ENCODE measurements at places on chromosomes 12 and 14.

DNA sequence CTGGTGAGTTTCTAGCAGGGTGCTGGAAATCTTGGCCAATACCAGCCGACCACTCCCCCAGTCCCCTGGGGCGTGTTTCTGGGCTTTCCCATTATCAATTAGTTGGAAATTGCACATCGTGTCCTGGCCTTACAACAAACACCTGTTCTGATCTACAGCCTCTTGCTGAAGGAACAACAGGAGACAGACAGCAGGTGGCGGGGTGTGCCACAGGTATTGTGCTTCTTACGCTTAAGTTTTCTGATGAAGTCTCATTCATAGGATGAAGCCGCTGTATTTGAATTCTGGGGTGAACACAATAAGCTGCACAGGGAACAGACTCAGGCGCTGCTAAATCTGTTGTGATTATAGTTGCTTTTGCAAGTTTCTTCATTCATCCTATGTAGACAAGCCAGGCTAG lies 703 bp downstream of the HIGD1C start:
- H3K4me3 ChIP-seq = no peak overlapping the region
- no peaks in the 10 kb centered on the region for H3K27me3 ChIP-seq
- H3K27ac ChIP-seq = no peak overlapping the region
- no peak for DNase-seq

DNA sequence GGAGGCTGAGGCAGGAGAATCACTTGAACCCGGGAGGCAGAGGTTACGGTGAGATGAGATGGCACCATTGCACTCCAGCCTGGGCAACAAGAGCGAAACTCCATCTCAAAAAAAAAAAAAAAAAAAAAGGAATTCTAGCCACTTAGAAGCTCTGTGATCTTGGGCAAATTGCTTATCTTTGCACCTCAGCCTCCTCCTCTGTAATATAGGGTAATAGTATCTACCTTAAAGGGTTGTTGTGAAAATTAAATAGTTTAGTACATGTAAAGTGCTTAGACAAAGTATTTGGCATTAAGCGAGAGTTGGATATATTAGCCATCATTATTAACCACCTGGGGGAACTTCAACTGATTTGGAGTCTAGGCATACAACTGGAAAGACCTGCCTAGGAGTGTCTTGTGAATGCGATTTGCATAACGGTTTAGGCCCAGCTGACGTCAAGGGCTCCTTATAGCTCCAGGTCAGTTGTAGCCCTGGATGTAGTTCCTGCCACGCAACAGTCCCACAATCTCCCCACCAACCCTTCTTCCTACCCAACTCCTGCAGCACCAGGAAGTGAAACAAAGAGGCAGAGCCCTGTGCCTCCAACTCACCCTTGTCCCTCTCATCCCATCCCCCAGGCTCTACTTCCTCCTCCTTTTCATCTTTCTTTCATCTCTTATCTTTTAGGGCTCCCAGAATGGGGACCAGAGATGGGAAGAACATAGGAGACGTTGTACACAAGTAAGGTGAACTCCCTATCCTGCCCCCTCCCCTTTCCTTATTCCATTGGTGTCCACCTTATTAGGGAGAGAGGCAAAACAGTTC lies 2.1 kb upstream of the IL23A start:
- H3K4me3 ChIP-seq = no peak overlapping the region
- H3K36me3 ChIP-seq = no peaks in the 10 kb centered on the region
- H3K27me3 ChIP-seq = no peaks in the 10 kb centered on the region

GRCh38 chr14:85239791-85240190 lies 290.2 kb upstream of the FLRT2 start:
- no peaks in the 10 kb centered on the region for H3K36me3 ChIP-seq
- no peaks in the 10 kb centered on the region for H3K27me3 ChIP-seq
- no peak overlapping the region for H3K27ac ChIP-seq
- DNase-seq = no peak
- no peak overlapping the region for H3K4me3 ChIP-seq

DNA sequence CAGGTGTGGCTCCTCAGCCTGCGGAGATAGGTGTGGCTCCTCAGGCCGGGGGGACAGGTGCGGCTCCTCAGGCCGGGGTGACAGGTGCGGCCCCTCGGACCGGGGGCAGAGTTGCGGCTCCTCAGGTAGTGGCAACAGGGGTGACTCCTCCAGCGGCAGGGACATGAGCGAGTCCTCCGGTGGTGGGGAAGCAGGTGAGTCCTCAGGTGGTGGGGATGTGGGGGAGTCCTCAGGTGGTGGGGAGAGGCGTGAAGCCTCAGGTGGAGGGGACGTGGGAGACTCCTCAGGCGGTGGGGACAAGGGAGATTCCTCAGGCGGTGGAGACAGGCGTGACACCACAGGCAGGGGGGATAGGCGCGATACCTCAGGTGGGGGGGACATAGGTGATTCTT lies 9.2 kb downstream of the KMT2D start:
- H3K4me1 ChIP-seq = no peaks in the 10 kb centered on the region
- H3K27ac ChIP-seq = no peak overlapping the region
- no peak overlapping the region for H3K4me3 ChIP-seq
- H3K36me3 ChIP-seq = peaks cover 72% of the 10 kb centered on the region
- no peaks in the 10 kb centered on the region for H3K27me3 ChIP-seq
- DNase-seq = no peak

DNA sequence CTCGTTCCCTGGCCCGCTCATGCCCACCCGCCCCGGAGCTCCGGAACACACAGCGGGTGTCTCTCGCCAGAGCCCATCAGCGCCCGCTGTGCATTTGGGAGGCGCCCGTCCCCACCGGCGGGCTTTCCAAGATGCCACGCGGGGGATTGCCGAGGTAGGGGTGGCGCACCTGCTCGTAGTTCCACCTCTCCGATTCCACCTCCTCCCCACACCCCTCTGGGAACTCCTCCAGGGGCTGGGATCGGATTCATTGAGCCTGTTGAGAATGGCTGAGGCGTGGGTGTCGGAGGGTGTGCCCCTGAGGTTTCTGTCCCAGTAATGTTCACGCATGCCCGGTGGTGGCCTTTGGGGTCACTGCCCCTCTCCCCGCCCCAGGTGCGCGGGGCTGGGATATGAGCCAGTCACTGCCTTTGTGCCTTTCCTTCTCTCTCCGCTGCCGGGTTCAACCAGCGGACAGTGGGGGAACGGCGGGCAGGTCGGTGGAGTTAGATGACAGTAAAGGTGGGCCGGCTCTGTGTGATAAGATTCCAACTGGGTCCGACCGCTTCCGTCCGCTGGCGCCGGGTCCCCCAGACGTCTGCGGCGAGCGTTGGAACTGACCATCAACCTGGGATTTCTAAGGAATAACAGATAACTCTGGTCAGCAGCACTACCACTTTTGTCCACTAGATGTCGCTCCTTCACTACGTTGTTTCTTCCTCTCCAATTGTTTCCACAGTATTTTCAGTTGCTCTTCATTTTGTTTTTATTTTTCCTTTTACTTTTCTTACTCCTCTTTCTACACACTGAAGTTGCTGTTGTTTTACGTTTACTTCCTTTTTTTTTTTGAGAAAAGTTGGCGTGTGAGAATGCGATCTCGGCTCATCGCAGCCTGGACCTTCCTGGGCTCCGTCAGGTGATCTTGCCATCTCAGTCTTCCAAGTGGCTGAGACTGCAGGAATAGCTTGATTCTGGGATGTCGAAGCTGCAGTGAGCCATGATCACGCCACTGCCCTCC lies 178.1 kb upstream of the ALG10B start:
- no peaks in the 10 kb centered on the region for H3K27me3 ChIP-seq
- H3K27ac ChIP-seq = no peak overlapping the region
- DNase-seq = peak; percentile 94

GRCh38 chr12:77064896-77065360 lies 441 bp downstream of the E2F7 start:
- H3K4me1 ChIP-seq = no peaks in the 10 kb centered on the region
- H3K4me3 ChIP-seq = peak overlapping the region; percentile 84
- no peak overlapping the region for H3K27ac ChIP-seq
- no peaks in the 10 kb centered on the region for H3K27me3 ChIP-seq
- H3K36me3 ChIP-seq = peaks cover 2% of the 10 kb centered on the region

DNA sequence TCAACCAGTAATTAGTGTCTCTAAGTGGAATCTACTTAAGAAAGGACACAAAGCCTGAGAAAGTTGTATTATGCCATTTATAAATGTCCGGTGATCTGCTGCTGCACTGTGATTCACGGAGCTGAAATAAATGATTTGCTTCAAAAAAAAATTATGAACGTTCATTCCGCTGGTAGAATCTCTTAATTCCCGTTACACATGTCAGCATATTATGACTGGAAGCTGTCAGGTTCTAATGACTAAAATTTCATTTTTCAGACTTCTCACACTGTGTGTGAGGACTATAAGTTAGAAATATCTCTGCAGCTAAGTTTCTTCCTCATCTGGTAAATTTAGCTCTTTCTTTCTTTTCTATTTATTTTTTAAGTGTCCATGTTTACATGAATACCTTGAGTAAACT lies 647.1 kb downstream of the VRK1 start:
- no peak for DNase-seq
- no peaks in the 10 kb centered on the region for H3K4me1 ChIP-seq
- no peak overlapping the region for H3K4me3 ChIP-seq

- no peak for DNase-seq
- H3K27ac ChIP-seq = no peak overlapping the region
- H3K4me1 ChIP-seq = no peaks in the 10 kb centered on the region
- peaks cover 2% of the 10 kb centered on the region for H3K36me3 ChIP-seq
- no peak overlapping the region for H3K4me3 ChIP-seq
- no peaks in the 10 kb centered on the region for H3K27me3 ChIP-seq
Observed at GRCh38 chr14:85558505-85558904, 28.6 kb downstream of the FLRT2 start.

DNA sequence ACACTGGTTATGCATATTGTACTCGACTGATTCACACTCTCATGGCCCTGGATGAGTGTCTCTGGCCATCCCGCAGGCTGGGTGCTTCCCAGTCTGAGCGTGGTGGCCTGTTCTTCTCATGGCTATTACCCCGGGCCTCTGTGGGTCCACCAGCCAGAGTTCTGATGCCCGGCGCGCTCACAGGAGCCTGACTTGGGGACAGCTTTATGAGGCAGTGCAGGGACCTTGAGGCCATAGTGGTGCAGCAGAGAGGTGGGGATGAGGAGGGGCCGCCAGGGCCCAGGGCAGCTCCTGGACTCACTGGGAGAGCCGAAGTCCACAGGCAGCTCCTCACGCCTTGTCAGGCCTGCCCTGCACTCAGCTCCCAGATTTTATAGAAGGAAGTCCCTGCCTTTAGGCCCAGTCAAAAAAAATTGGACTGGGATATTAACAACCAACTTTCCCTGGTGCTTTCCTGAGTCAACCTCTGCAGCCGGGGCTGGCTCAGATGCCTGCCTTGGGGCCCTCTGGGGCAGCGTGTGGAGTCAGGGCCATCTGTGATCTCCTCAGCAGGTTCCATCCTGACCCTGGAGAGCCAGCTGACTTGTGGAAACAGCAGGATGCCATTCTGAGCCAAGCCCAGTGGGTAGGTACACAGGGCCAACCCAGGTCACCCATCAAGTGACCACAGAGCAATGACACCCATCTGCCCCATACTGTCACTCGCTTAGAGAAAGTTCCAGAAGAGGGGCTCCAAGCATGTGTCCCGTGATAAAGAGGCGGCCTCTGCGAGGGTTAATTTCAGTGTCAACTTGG lies 89.4 kb upstream of the DIO3 start:
- peaks cover 6% of the 10 kb centered on the region for H3K4me1 ChIP-seq
- no peaks in the 10 kb centered on the region for H3K36me3 ChIP-seq
- H3K27me3 ChIP-seq = no peaks in the 10 kb centered on the region

GRCh38 chr12:58082996-58083395 lies 141.6 kb downstream of the ATP23 start:
- H3K36me3 ChIP-seq = no peaks in the 10 kb centered on the region
- H3K27me3 ChIP-seq = no peaks in the 10 kb centered on the region
- DNase-seq = peak; percentile 78
- no peak overlapping the region for H3K27ac ChIP-seq

GRCh38 chr12:32148372-32148771 lies 41.7 kb downstream of the BICD1 start:
- no peaks in the 10 kb centered on the region for H3K27me3 ChIP-seq
- no peak overlapping the region for H3K27ac ChIP-seq
- H3K36me3 ChIP-seq = no peaks in the 10 kb centered on the region

- no peak overlapping the region for H3K27ac ChIP-seq
- no peaks in the 10 kb centered on the region for H3K4me1 ChIP-seq
- no peaks in the 10 kb centered on the region for H3K36me3 ChIP-seq
- no peaks in the 10 kb centered on the region for H3K27me3 ChIP-seq
Observed at GRCh38 chr12:107518868-107519267, 166.7 kb upstream of the PWP1 start.

- no peak overlapping the region for H3K27ac ChIP-seq
- no peak overlapping the region for H3K4me3 ChIP-seq
- no peaks in the 10 kb centered on the region for H3K36me3 ChIP-seq
- DNase-seq = no peak
Observed at GRCh38 chr14:91843437-91843836, 23.9 kb downstream of the TC2N start.

DNA sequence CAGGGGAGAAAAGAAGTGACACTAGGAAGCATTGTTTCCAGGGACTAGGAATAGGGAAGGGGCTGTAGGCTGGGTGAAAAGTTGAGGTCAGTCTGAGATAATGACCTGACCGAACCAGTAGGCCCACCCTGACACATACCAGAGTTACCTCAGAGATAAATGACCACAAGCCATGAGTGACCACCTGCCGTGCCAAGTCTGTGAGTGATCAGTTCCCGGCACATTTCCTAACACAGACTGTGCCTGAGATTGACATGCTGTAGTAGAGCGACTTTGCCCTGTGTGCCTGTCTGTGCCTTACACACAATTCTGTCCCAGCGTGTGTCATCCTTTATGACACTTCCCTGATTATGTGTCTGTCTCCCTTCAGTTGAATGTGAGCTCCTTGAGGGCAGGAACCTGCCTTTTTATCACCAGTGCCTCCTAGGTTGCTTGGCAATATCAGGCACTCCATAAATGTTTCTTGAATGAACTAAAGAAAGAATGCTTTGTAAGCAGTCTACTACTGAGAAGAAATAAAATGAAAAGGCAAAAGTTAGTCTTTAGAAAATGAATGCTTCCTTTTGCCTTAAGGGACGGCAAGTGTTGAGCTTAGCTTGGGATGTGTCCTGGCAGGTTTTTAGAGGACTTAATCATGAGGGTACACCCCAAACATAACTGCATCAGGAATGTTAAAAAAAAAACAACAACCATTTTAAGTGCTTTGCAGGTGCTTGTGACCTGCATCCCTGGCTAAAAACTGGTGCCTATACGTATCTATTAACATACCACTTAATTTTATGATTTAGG lies 9.6 kb upstream of the SSPN start:
- DNase-seq = peak; percentile 97
- no peak overlapping the region for H3K4me3 ChIP-seq
- no peak overlapping the region for H3K27ac ChIP-seq
- H3K4me1 ChIP-seq = peaks cover 8% of the 10 kb centered on the region
- H3K36me3 ChIP-seq = no peaks in the 10 kb centered on the region

DNA sequence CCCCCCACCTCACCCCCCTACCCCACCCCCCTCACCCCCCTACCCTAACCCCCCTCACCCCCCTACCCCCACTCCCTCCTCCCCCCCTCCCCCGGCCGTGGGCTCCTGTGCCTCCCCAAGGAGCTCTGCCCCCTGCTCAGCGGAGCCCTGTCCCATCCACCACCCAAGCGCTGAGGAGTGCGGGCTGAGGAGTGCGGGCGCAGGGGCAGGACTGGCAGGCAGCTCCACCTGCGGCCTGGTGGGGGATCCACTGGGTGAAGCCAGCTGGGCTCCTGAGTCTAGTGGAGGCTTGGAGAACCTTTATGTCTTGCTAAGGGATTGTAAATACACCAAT lies 2.3 kb upstream of the JPH4 start:
- peaks cover 39% of the 10 kb centered on the region for H3K27me3 ChIP-seq
- peaks cover 4% of the 10 kb centered on the region for H3K4me1 ChIP-seq
- H3K27ac ChIP-seq = no peak overlapping the region
- no peak for DNase-seq
- H3K36me3 ChIP-seq = no peaks in the 10 kb centered on the region
